ENCODE measurements at places on chromosomes 12 and 14.

- DNase-seq = no peak
These were observed 70.2 kb downstream of the SSPN start for GRCh38 chr12:26265606-26266005.

DNA sequence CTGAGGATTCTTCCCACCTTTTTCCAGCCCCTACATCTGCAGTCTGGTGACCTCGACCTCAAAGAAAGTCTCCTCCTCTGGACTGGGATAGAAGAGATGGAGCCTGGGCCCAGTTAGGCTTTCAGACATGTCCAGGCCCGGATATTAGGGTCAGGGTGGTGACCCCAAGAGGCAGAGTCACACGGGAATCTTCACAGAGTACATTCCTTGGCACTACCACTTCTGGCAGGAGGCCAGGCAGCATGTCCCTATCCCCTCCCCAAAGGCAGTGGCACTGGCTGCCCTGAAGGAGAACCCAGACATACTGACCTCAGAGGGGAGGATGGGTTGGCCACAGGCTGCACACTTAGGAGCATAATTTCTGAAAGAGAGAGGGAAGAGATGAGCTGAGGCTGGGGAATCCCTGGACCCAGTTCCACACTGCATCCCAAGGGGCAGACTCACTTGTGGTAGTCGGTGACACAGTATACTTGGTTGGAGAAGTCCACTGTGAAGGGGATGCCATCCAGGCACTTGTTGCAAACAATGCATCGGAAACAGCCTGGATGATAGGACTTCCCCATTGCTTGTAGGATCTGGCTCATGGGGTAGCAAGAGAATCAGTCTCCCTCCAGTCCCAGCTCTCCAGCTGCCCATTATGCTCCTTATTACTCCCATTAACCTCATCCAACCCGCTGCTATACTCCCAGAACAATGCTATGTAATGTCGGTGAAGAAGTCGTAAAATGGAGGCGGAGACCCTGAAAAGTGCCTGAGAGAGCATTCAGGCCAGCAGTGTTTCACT is 7.6 kb downstream of the AJUBA start:
- no peak for DNase-seq

DNA sequence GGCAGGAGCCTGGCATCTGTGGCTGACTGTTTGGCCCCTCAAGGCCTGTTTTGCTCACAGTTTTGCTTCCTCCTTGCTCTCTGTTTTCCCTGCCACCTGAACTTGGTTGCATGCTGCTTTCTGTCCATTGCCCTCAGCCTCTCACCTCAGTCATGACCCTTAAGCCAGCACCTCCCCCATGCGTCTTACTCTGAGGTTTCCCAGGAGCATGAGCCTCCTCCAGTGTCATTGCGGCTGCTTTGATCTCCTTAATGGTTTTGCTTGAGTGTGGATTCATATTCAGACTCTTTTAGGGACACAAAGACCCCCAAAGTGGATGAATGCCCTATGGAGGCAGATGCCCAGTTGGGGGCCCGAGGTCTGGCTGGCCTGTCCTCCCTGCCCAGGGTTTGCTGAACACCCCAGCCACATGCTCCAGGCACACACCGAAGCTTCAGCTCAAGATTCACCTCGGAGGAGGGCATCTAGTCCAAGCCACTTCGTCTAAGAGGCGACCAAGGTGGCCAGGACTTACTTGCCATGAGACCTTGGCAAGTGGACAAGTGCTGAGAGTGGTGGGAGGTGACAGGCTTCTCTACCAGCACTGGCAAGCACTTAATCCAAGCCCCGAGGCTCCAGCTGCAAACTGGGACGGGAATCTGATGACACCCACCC is 95.4 kb upstream of the DIO3 start:
- no peak for DNase-seq

GRCh38 chr12:109369831-109370230 is 22.1 kb downstream of the MYO1H start:
- no peak for DNase-seq

DNA sequence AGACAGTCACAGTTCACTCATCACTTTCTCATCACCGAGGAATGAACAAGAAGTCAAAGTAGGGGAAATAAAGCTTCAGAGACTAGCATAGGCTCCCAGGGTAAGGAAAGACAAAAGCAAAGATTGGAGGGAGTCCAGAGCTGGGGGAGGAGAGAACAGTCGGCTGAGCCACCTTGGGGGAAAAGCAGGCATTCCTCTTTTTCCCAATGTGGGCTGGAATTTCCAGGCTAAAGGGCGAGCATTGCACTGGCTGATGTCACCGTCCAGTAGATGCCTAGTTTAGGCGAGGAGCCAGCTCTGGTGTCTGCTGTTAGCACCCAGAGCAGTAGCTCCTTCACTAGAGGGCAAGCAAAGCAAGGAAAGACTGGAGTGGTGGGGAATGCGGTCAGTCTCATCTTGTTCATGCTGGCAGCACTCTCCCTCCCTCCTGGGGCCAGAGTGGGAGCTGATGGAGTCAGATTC is 8.5 kb upstream of the KRT75 start:
- DNase-seq = no peak

DNA sequence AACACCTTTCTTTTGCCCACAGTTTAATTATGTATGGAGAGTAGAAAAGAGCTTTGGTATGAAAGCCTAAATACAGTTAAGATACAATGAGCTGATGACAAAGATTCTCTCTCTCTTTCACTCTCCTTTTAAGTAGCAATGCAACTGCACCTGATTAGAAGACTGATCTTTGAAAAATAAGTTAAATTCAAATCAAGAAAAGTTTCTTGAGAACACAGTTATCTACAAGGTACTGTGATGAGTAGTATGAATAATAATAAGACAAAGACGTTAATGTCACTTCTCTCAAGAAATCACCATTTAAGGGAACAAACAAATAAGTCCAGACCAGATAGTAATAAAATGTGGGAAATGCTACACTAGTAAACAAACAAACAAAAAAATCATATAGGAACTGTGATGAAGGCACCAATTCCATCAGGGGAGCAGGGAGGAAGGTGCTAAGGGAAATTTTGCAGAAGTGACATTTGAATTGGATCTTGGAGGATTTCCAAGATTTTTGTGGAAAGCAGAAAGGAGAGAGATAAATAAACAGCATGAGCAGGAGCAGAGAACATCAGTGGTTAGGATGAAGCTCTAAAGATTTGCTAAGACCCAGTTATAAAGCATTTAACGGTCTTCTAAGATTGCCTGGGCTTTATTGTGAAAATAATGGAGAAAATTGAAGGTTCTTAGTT is 65.2 kb upstream of the STK38L start:
- DNase-seq = no peak

DNA sequence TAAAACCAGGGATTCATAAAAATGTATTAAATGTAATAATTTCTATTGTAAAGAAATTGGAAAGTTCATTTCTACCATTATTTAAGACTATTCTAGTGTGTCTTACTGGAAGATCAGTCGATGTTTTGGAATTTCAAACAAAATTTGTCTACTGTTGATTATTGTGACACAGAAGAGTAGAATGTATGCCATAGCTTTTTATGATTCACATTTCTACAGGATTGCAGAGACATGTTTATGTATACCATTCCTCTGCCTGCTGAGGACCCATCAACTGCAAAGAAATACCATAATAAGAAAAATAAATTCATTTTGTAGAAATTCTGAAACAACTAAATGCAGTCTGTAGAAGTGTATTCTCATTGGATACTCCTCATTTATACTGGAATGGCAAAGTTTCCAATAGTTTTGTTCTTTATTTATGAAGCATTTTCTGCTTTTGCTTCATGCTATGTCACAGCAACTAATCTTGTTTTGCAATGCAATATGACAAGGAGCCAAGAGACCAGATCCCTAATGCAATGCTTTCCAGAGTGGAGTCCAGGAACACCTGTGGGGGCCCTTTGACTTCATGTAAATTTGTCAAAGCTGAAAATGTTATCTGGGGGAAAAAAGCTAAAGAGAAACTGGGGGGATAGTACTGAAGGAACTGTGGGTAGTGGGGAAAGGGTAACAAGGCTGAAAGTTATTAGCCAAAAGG is 172.9 kb upstream of the LRIG3 start:
- DNase-seq = no peak

DNA sequence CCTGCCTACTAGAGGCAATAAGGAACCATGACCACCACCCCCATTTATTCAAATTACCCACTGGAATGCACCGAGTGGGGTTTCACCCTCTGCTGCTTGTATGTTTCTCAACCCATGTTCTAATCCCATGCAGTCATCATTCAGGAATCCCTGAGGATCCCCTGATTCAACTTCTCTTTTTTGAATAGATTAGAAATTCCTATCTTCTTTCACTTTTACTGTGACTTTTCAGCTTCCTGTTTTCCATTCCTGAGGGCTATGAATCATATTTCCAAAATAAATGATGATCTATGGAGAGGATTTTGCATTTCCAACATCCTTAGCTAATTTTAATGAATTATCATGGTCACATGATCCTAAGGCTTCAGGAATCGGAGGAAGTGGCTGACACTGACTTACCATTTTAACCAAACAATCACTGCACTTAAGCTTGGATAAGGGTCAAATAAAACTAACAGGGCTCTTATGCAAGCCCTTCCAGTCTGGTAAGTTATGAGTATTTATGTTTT is 19.4 kb upstream of the P2RX4 start:
- DNase-seq = no peak

DNA sequence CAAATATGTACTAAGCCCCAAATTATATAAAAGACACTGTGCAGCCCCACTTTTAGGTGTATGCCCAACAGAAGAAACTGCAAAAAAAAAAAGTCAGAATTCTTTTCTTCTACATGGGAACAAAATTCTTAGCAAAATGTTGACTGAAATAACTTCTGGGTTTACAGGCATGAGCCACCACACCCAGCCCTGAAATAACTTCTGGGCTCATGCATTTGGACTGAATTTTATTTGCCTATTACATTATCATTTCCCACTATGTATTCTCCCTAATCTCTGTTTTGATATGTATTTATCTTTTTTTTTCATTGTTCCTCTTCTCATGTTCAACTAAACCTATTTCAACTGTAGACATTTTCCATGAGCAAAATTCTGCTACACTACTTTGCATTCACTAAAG is 169.2 kb downstream of the GRIN2B start:
- DNase-seq = no peak

GRCh38 chr14:89501381-89501780 is 84.3 kb upstream of the FOXN3 start:
- no peak for DNase-seq

DNA sequence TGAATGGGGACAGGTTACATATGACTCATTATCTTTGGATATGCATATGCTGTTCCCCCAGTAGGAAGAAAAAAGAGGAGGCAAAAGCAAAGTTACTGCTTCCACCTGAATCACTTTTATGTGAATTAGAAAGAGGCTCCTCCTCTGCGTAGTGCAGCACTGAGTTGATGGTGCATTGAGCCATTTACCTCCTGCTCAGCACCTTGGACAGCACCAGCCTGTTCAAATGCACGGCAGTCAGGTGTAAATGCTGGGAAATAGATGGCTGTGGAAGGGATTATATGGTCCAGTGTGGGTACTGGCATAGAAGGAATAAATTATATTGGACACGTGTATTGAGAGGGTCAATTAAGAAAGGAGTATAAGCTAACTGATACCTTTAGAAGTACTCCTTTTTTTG is 541.9 kb upstream of the SEL1L start:
- DNase-seq = no peak

DNA sequence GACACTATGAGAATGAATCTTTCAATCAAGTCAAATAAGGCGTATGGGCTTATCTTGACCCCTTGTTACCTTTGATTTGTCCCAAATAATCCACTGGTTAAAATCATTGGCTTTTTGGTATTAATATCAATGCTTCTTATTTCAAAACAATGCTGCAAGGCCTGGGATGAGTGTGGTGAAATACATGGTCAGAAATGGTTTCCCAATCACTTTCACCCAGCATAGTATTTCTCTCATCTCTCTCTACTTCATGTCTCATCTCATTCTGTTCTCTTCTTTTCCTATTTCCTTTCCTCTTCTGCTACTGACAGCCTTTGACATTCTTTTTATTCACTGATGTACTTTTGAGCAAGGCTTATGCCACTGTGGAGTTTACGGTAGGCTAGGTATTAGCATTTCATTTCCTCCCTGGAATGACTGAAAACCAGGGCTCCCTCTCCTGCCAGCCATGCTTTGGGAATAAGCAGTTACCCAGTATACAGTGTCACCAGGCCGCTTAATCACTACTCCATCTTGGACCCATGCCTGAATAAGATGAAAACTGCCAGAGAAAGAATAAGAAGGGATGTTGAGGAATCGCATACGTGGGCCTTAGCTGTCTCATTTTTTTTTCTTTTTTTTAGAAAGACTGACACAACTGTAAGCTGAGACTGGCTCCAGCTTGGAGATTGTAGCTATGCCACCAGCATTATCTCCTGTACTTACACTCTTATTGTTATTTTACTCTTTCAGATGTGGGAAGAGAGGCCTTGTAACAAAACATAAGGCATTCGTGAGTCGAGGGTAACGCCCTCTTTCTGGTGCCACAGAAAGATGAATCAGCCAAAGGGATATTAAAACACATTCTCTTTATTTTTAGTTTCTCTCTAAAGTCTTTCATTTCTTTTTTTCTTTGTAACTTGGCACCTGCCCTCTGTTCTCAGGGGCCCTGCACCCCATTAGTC is 53.5 kb downstream of the IGF1 start:
- DNase-seq = no peak

- DNase-seq = no peak
These were observed 5.0 kb downstream of the TAMALIN start for GRCh38 chr12:52011602-52012214.

- DNase-seq = no peak
These were observed 136.1 kb downstream of the ASCL1 start for GRCh38 chr12:103093499-103094106.
